ENCODE measurements at places on chromosomes 5 and 9. TPM values are rescaled to one million over a fixed set of nuclear protein-coding genes. Genes with fewer than 3 reads are reported as not detected.

Gene IFNA8
- total RNA-seq: not detected

Gene PLAC8L1
- total RNA-seq: not detected

Gene PCDHA1
- total RNA-seq: not detected

Gene CSF1R
- total RNA-seq: 0.72 TPM

DNA sequence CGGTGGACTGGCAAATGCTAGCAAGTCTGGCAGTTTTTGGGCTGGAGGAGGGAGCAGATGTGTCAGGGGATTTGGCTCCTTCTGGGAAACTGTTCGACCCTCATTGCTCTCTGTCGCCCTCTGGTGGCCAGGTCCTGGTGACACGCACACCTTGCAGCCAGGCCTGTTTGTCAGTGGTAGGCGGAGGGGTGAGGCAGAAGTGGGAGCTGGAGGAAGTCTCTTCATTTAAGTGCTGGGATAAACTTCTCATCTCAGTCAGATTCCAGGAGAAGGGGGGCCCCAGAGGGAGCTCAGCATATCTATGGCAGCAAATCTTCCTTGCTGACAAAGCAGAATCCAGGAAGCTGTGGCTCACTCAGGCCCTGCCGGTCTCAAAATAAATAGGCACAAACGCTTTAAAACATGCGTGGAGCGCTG lies 326.5 kb downstream of the ZSWIM6 start:
- no peaks in the 10 kb centered on the region for H3K27me3 ChIP-seq
- H3K36me3 ChIP-seq: no peaks in the 10 kb centered on the region
- no peak overlapping the region for H3K4me3 ChIP-seq
- H3K4me1 ChIP-seq: no peaks in the 10 kb centered on the region
- H3K27ac ChIP-seq: no peak overlapping the region
- DNase-seq: peak; percentile 82

DNA sequence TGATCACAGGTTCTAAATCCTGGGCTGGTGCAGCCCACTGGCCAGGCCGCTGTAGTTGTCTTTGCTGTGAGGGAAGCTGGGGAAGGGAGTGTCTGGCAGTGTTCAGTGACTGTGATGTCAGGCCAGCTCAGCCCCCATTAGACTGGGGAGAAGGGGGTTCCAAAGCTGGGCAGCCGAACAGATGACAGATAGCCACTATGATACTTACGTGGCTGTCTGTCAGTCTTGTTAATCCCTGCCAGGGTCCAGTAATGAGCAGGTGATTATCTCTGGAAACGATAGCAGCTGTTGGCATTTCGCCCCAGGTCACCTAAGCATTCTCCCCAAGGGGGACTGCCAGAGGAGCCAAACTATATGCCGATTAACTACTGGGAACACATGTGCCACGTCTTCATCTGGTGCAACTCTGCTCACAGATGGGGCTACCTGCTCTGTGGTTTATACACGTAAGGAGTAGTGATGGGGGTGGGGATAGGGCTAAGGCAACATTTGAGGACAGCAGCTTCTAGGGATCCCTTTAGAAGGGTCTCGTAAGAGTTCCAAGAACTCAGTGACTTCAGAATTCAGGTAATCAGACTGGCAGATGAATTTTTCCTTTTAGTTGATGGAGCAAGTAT lies 396.3 kb downstream of the KDM4C start:
- H3K4me3 ChIP-seq: no peak overlapping the region
- DNase-seq: no peak
- no peak overlapping the region for H3K27ac ChIP-seq
- H3K27me3 ChIP-seq: no peaks in the 10 kb centered on the region
- H3K4me1 ChIP-seq: no peaks in the 10 kb centered on the region
- no peaks in the 10 kb centered on the region for H3K36me3 ChIP-seq

DNA sequence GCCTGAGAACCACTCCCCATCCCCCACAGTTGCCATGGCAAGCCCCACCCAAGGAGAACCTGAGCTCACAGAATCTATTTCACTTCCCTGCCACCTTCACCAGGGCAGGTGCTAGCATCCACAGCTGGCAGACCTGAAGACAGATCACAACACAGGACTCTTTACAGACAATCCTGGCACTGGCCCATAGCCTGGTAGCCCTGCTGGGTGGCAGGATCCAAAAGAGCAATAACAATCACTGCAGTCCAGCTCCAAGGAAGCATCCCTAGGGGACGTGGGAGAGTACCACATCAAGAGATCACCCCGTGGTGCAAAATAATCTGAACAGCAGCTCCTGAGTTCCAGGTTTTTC lies 463.2 kb upstream of the PIK3R1 start:
- no peaks in the 10 kb centered on the region for H3K36me3 ChIP-seq
- no peak for DNase-seq
- no peaks in the 10 kb centered on the region for H3K4me1 ChIP-seq
- H3K27ac ChIP-seq: no peak overlapping the region
- H3K4me3 ChIP-seq: no peak overlapping the region

DNA sequence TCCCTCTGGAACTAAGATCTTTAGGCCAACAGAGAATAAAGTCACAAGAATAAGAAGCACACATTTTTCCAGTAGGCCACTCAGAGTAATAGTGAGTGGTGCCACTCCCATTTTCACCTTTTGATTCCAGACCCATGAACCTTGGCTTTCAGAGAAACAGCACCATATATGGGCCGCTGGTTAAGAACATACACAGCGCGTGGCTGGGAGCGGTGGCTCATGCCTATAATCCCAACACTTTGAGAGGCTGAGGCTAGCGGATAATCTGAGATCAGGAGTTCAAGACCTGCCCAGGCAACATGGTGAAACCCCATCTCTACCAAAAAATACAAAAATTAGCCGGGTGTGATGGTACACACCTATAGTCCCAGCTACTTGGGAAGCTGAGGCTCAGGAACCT lies 15.6 kb upstream of the PTGES start:
- no peak for DNase-seq
- H3K4me1 ChIP-seq: peaks cover 21% of the 10 kb centered on the region
- H3K4me3 ChIP-seq: no peak overlapping the region
- H3K27ac ChIP-seq: no peak overlapping the region
- H3K36me3 ChIP-seq: no peaks in the 10 kb centered on the region

- no peak for DNase-seq
- H3K4me3 ChIP-seq: no peak overlapping the region
- no peaks in the 10 kb centered on the region for H3K27me3 ChIP-seq
- H3K4me1 ChIP-seq: no peaks in the 10 kb centered on the region
- no peaks in the 10 kb centered on the region for H3K36me3 ChIP-seq
- H3K27ac ChIP-seq: no peak overlapping the region
These were observed 106.5 kb upstream of the HAPLN1 start for GRCh38 chr5:83827111-83827557.

GRCh38 chr5:150078802-150079689 lies 7.3 kb downstream of the CSF1R start:
- no peaks in the 10 kb centered on the region for H3K4me1 ChIP-seq
- no peak overlapping the region for H3K4me3 ChIP-seq
- DNase-seq: no peak

DNA sequence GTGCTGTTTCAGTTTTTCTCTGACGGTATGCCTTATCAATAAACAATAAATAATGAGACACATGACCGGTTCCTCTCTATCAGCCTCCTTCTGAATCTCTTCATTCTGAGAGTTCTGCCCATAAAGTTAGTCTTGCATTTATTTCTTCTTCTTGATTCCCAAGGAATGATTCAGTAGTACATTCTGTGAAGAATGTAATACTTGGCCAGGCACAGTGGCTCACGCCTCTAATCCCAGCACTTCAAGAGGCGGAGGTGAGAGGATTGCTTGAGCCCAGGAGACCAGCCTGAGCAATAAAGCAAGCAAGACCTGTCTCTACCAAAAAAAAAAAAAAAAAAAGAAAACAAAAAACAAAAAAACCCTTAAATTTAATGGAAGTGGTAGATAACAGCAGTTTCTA lies 53.9 kb downstream of the PAM start:
- no peak overlapping the region for H3K4me3 ChIP-seq
- H3K27me3 ChIP-seq: no peaks in the 10 kb centered on the region
- DNase-seq: no peak

DNA sequence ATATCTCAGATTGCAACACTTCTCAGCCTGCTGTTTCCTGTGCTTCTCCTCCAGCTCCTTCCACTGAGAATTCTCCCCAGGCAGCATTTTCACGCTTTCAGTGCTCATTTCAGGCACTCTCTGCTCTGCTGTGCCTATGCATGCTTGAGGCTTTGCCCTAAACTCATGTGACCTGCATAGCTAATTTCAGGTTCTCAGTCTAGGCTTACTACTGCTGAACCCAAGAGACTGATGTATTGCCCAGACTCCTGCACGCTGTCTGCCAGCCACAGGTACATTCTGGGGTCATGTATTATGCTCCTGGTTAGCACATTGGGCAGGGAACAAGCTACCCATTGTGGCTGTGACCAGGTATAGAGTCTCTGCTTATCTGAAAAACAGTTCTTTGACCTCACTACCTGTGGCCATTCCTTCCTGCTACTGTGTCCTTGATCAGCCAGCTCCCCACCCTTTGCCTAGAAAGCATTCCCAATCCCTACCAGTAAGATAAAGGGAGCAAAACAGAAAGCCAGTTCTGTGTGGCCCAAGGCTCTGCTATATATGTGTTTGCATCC lies 34.7 kb downstream of the PIP5K1B start:
- peaks cover 3% of the 10 kb centered on the region for H3K27me3 ChIP-seq
- H3K27ac ChIP-seq: no peak overlapping the region
- H3K4me3 ChIP-seq: no peak overlapping the region
- H3K4me1 ChIP-seq: peaks cover 22% of the 10 kb centered on the region
- no peak for DNase-seq
- H3K36me3 ChIP-seq: no peaks in the 10 kb centered on the region

DNA sequence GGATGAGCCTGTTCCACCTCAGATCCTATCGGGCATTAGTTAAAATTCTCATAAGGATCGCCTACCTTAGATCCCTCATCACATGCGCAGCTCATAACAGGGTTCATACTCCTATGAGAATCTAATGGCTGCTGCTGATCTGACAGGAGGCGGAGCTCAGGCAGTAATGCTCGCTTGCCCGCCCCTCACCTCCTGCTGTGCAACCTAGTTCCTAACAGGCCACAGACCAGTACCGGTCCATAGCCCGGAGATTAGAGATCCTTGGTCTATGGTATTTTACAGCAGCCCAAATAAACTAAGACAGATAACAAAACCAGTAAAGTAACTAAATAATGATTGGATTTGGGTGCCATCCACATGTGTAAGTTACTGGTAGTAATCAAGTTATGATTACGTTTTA lies 17.5 kb downstream of the GOLPH3 start:
- H3K36me3 ChIP-seq: peaks cover 3% of the 10 kb centered on the region
- no peak overlapping the region for H3K4me3 ChIP-seq
- DNase-seq: no peak
- no peak overlapping the region for H3K27ac ChIP-seq
- no peaks in the 10 kb centered on the region for H3K4me1 ChIP-seq

DNA sequence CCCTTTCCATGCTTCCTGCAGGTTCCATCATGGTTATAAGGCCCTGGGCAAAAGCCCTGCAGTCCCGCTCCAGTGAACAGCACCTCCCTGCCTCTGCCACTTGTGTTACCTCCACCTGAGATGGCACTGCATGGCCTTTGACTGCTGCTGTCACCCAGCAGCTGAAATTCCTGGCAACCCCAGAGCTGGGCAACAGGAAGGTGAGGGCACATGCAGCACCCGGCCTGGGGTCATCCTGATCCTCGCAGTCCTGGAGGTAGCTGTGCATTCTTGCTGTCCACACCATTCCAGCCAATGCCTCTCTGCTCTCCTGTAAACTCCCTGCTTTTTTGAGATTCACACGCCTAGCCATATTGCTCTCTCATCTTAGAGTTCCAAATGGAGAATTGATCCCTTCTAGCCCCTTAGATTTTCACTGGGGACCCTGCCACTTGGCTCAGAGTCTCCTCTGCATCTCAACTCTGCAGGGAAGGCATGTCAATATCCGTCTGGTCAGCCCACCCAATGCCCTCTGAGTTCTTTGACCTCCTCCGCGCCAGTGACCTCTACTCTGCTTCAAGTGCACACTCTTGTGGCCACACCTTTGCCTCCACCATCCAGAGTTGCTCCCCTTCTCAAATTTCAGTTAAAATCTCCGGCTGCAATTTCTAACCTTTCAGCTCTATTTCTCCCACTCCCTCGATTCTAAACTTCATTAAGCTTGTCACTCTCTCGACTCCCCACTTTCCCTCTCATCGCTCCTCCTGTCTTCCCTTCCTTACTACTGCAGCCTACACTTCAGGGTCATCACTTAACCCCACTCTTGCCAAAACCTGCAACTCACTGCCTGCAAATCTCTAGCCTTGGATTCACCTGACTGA lies 93.4 kb downstream of the ANKH start:
- H3K36me3 ChIP-seq: no peaks in the 10 kb centered on the region
- H3K4me1 ChIP-seq: no peaks in the 10 kb centered on the region
- no peak overlapping the region for H3K4me3 ChIP-seq
- H3K27ac ChIP-seq: no peak overlapping the region
- H3K27me3 ChIP-seq: peaks cover 14% of the 10 kb centered on the region

DNA sequence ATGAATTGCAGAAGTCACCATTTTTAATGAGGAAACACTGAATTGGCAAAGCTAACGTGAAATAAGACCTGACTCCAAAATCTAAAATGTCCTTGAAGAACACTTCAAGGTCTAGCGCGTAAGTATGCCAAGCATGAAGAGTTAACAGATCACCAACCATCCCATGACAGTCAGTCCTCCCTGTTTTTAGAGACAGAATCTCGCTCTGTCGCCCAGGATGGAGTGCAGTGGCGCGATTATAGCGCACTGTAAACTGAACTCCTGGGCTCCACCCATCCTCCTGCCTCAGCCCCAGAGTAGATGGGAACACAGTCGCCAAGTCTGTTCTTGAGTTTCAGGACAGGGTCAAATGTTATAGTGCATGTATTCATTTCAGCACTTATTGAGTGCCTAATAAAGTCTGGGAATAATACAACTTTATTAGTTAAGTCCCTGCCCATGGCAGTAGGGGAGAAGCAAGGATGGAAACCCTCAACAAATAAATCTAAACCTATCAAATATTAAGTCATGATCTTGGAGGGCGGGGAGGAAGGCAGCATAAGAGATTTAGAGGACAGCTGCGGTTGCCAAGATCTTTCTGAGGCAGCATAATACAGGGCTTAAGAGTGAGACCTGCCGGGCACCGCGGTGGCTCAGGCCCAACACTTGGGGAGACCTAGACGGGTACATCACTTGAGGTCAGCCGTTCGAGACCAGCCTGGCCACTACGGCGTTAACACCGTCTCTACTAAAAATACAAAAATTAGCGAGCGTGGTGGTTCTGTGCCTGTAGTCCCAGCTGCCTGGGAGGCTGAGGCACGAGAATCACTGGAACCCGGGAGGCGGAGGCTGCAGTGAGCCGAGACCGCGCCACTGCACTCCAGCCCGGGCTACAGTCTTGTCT lies 1.1 kb downstream of the ATPSCKMT start:
- no peak for DNase-seq
- peaks cover 16% of the 10 kb centered on the region for H3K36me3 ChIP-seq
- peak overlapping the region; percentile 100 for H3K4me3 ChIP-seq
- H3K27ac ChIP-seq: peak overlapping the region; percentile 91
- no peaks in the 10 kb centered on the region for H3K27me3 ChIP-seq

DNA sequence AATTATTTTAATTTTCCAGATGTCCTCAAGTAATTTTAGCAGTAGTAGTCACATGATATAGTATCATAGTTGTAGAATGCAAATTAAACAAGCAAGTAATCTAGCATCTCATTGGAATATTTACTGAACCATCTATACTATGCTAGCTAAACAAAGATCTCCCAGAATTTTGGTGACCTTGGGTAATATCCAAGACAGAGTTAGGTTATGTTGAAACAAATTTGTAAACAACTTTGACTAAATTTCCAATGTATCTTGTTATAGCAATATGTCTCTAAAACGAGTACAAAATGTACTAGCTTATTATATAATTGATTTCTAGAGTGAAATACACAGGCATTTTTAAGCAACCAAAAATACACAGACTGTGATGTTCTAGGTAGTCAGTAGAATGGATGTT lies 41.5 kb downstream of the VCAN start:
- H3K4me3 ChIP-seq: no peak overlapping the region
- H3K4me1 ChIP-seq: no peaks in the 10 kb centered on the region
- no peak for DNase-seq
- H3K36me3 ChIP-seq: no peaks in the 10 kb centered on the region
- H3K27ac ChIP-seq: no peak overlapping the region
